ENCODE measurements at places on chromosomes 5 and 9.
A peak's percentile ranks its signal among the peaks of the same experiment; 100 is the strongest.

DNA sequence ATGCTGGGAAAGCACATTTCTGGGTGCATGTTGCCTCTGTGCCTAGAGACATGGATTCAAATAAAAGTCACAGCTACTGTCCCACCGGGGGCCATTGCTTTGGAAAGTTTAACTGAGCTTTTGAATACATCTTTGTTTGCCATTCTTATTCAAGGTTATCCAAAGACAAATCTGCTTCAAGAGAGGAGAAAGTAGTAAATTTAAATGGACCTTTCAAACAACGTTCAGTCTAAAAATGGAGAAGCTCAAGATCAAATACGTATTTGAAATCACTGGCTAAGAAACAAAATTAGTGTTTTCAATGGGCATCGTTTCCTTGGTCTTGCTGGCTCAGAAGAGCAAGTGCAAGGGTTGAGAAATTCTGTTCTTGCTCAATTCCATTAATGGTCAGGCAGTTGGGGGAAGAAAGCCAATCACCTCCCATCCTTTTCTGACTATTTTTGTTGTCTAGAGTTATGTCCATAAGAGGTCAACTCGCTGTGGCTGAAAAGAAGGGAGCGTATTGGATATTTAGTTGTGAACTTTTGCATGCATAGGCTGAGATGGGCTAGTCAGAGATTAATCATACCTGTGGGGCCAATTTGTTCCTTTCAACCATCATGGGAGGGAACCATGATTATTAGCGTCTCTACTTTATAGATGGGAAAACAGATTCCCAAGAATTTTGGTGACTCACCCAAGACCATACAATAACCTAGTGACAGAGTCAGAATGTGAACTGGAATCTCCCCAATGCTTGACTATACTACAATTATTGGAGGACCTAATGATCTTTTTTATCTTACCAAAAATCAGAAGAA is 276.2 kb upstream of the TNC start:
- DNase-seq: no peak

- DNase-seq: no peak
Observed at GRCh38 chr9:115770521-115770920, 383.1 kb upstream of the PAPPA start.

DNA sequence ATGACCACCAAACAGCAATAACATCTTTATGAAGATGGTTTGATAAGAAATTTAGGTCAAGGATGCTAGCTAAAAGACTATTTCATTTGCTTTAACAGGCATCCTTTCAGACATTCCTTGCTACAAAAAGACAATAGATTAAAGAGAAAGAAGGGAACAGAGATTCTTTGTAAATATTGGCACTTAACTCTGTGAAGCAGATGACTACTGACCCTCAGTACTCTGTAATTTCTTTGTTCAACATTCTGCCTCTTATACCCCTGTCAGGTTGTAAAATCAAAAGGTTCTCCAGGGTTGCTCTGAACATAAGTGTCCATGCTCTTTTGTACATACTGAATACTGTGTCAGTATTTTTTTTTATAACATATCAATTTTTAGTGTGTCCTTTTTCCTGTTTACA is 610.6 kb upstream of the GRAMD2B start:
- no peak for DNase-seq

GRCh38 chr9:75633451-75634057 is 256.9 kb upstream of the PCSK5 start:
- no peak for DNase-seq

- DNase-seq: no peak
Observed at GRCh38 chr9:126347093-126347492, 20.5 kb downstream of the MVB12B start.

GRCh38 chr5:124706051-124706450 is 40.4 kb downstream of the ZNF608 start:
- no peak for DNase-seq

DNA sequence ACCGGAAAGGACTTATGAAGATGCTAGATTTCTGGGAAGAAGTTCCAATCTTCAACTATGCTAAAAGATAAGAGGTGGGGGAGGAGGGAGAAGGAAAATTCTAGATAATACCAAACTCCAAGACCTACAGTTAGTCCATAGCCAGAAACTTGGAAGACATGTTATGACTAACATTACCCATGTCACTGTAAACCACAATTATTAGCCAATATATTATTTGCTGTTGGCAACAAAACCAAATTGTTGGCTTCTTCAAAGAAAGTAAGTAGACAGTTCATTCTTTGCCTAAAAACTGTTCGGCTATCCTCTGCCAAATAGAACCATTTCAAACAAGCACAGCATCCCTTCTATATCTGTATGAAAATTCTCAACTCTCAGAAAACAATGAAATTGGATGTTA is 25.1 kb downstream of the PRLR start:
- no peak for DNase-seq

- no peak for DNase-seq
Observed at GRCh38 chr9:91865041-91865440, 85.0 kb downstream of the ROR2 start.

DNA sequence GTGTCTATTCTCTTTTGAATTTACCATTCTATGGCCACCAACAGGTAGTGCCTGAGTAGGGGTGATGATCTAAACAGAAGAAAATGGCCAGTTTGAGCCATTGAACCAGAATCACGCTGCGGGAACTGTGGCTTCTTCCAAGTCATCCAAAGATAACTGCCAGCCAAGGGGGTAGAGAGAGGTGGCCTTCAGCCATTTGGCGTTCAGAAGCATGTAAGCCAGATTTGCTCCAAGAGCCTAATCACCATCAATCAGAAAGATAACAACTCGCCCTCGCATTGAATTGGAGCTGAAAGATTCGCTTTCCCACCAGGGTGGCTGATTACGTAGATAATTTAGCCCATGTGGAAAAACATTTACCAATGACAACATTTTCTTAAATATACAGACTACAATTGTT is 1302.7 kb upstream of the DMAC1 start:
- no peak for DNase-seq

DNA sequence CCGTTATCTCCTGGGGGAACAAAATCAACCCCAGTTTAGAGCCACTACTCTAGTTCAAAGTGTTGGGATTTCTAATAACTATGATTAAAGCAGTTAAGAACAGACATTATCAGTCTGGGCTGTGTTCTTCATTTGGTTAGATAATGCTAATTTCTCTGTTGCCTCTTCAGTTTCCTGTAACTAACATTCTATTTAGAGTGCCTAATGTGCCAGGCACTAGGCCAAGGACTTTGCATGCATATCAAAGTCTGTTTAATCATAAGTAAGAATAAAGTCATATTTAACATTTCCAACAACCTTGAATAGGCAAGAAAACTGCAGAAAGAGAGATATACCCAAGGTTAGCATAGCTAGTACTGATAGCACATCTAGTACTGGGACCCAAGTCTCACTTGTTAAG is 68.4 kb downstream of the TNPO1 start:
- DNase-seq: no peak

DNA sequence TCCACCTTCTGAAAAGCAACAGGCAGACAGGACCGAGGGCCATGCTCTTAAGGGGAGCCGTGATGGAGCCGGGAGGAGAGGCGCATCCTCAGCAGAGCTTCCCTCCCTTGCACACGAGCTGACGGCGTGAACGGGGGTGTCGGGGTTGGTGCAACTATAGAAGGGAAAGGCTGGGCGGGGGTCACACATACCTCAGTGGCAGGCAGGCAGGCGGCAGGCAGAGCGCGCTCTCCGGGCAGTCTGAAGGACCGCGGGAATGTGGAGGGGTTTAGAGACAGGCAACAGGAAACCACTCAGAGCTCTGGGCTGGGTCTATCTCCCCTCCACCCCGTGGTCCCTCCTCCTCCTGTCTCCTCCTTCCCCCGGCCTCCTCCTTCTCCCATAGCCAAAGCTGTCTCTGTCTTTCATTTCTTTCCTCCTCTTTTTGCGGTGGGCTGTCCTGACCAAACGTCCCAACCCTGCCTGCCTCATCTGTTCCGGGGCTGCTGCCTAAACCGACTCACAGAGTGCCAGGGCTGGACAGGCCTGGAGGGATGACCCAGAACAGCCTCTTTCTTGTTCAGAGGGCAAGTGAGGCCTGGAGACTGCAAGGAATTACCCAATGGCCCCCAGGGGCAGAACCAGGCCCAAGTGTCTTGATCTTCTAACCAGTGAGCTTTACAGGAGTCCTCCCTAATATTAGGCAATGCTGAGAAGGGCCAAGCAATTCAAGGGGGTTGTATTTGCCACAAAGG is at the start of gene SPARC:
SPARC (minus strand) TSS at position 242 of the 734 bp plus-strand sequence. CDS start 10,727 bp downstream, outside the sequence.
- peak; percentile 57 for DNase-seq

DNA sequence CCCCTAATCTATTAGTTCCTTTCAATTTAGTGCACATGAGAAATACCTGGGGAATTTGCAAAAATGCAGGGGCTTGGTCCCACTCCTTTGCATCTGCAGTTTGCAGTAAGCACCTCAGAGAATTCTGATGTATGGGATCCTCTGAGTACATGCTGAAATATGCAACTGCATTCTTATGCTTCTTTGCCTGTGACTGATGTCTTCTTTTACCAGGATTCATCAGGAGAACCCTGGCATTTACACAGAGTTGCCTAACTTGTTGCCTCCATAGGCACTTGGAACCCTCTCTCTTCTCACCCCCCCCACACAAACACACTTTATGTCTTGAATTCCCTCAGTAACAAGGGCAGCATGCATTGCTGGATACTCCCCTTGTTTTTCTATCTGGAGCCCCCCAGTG is 173.1 kb downstream of the KDM4C start:
- no peak for DNase-seq

DNA sequence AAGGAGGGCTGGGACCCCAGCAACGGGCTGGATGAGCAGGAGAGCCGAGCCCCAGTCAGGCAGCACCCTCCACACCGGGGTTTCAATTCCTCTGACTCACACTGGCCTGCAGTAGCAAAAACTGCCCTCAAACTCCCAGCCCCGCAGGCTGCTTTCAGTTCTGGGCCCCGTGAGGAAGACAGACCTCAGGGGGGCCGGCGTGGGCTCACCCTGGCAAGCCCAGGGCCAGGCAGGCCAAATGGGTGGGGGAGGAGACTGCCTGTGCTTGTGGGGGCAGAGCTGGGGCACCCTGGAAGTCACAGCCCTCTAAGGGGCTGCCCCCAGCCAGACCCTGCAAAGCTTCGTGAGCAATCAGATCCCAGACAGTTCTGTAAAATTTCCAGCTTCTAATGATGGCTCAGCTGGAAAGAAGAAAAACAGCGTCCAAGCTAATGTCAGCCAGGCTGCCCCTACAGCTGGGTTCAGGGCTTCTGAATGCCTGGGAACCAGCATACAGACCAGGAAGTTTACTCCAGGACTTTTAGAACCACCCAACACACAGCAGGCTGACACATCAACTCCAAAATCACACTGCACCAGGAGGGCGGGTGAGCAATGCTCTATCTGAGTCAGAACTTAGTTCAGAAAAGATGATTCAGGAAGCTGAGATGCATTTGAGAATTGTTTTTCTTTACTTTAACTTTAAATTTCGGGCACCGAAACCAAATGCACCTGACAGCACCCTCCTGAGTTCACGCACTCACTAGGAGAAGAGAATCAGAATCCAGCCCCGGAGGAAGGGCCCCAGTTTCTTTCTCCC is 34.7 kb downstream of the LPCAT1 start:
- DNase-seq: no peak

GRCh38 chr9:117725426-117725887 is 21.3 kb downstream of the TLR4 start:
- DNase-seq: no peak

DNA sequence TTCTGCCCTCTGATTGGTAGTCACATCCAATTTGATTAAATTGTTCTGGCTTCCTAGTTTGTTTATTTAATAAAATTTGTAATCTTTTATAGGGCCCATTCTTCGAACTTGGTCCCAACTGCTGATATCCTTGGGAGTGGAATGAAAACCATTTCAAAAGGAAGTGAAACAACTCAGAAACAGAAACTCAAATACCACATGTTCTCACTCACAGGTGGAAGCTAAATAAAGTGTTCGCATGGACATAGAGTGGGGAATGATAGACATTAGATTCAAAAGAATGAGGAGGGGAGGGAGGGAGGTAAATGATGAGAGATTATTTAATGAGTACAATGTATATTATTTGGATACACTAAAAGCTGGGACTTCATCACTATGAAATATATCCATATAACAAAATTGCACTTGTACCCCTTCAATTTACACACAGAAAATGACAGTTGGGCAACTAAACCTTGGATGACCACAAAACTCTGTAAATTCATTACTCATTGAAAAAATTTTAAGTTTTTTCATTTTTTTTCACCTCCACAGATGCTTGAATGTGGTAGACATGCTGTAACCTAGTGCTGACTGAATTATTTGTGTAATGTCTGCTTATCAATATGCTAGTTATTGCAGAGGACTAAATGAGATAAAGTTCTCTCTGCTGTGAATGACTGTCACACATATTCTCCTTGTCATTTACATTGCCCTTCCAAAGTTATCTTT is 16.0 kb downstream of the ATP10B start:
- no peak for DNase-seq

DNA sequence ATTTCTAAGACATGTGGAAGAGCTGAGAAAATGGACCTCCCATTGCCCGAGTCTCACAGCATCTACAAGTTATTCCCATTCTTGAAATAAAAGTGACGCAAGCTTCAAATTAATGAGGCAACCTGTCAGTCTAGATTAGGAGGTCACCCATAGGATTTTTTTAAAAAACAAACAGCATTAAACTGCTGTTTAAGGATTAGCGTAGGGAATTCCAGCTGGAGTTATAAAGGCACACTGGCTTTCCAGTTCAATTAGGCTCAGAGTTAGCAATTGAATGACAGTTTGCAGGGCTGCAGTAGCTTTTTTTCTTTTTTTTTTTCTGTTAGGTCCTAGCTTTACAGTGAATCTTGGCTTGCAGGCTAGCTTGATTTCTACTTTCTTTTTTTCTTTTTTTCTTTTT is 16.2 kb downstream of the PRKACG start:
- no peak for DNase-seq

DNA sequence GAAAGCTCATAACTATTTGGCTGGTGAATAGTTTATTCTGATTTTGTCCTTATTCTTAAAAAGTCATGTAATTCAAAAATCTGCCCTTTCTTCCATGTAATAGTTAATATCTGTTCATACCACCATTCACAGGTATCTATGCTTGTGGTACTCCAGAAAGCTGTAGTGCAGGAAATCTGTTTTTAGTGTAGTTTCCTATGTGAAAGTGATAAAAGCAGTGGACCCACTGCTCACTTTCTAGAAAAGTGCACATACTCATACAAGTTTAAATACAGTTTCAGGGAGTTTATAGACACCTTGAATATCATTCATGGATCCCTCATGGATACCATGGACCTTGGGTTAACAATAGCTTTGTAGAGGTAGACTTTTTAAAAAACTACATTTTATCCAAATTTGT is 20.2 kb downstream of the PBX3 start:
- no peak for DNase-seq

DNA sequence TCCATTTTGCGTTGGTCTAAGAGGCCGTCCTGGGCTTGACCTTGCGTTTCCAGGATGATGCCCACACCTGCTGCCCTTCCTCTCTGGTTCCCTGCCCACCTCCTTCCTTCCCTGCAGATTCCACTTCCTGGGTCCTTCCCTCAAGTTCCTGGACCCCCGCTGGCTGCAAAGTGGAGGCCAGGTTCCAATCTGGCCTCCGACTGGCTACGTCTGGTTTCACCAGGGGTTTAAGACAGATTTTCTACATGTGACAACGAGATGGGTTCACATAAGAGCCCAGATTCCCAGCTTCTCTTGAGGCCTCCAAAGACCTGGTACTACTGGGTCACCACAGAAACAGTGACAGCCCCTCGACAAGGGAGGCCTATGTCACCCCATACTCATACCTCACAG is 2.1 kb downstream of the MGAT4B start:
- no peak for DNase-seq

GRCh38 chr9:115367780-115368525 is 250.0 kb upstream of the TNC start:
- no peak for DNase-seq

Measured in amygdala (tissue), 56 donors.